ENCODE measurements at places on chromosomes 2 and 18.

DNA sequence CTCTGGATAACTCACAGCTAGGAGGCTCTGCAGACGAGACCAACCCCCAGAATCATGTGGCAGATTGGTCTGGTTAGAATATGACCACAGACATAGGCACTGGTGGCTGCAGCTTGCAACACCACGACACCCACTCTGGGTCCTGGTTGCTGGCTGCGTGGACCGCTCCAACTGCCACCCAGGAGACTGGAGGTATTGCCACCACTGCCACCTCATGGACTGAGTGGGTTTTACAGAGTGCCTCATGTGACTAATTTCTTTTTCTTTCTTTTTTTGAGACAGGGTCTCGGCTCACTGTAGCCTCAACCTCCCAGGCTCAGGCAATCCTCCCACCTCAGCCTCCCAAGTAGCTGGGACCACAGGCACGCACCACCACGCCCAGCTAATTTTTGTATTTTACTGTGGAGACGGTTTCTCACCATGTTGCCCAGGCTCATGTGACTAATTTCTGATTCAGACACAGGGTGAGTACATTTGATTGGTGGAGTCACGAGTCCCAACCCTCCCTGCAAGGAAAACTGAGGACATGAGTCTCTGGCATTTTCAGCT is 29.9 kb upstream of the NT5DC4 start:
- peak; percentile 79 for DNase-seq

- no peak for DNase-seq
These were observed 64.7 kb upstream of the MGAT5 start for GRCh38 chr2:134189009-134189720.

GRCh38 chr2:23235292-23235691 is 149.7 kb upstream of the KLHL29 start:
- no peak for DNase-seq

DNA sequence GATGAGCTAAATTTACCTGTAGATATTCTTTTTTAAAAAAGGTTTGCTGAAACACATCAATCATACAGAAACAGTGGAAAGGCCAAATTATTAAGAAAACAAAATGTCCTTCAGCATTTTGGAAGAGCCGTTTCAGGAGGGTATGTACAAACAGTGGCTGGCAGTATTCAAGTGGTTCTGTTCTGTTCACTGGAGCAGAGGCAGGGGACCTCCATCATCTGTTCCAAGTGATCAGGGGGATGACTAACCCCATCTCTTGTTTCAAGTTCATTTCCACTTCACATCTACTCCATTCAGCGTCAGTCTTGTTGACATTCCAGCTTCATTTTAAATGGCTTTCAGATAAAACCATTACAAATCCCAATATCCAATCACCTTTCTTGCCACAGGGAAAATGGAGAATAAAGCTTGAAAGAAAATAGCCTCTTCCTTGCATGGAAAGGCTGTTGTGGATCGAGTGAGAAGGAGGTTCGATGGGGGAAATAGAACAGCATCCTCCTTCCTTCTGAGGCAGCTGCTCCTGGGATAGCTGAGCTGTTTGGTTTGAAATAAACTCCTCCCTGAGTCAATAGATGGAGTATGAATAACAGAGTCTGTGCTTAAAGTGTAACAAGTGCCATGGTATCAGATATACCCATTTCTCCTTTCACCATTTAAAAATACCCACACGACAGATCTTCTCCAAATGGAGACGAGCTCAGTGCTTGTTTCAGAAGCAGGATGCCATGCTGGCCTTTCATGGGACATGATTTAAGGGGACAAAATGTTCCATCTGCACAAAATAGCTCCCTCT is 63.7 kb upstream of the OTOF start:
- DNase-seq = no peak

GRCh38 chr2:189152483-189152882 is 27.1 kb downstream of the COL5A2 start:
- no peak for DNase-seq

GRCh38 chr18:61901323-61901986 is 8.6 kb upstream of the RNF152 start:
- peak; percentile 46 for DNase-seq

- no peak for DNase-seq
These were observed 27.6 kb downstream of the BCL2L11 start for GRCh38 chr2:111148225-111148873.

DNA sequence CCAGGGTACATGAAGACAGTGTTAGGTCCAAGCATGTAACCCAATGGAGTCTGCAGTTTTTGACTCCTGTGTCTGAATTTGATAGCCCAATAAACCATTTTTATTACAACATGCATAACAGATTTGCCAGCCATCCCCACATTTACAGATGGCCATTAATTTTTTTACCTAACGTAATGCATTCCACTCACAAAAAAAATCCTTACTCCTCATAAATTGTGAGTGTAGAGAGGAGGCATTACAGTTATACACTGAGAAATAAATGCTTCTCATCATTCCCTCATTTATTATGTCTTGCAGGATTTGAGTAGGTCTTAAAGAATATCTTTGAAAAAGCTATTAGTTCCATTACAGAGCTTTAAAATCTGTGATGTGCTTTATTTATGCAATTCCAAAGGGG is 193.8 kb downstream of the CMPK2 start:
- no peak for DNase-seq

DNA sequence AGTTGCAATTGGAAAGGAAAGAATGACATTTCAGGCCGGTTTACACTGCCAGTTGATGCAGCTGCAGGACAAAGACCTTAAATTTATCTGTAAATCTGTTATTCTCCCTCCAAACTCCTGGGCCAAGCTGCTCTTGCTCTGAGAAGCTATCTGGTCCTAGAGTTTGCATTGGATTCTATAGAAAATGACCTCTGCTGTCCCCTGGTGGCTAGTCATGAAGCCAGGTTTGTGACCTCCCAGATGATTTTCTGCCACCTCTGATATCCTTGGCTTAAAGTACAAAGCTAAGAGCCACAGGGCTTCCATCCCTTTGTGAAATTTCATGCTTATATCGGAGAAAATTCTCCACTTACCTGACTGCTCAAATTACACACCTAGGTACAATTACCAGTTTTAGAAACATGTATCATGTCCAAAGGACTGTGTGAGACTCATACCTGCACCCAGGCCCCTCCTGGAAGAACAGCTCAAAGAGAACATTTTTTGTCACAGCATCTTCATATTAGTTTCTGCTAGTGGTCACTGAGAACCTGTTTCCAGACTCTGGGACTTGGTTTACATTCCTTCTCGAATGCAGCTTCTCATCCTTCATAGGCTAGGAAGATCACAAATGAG is 28.9 kb upstream of the IER3IP1 start:
- DNase-seq = peak; percentile 41

- DNase-seq = no peak
These were observed 102.1 kb upstream of the SIX3 start for GRCh38 chr2:44839370-44839769.

- DNase-seq = no peak
These were observed 5.5 kb downstream of the ZNF532 start for GRCh38 chr18:58870130-58870529.

DNA sequence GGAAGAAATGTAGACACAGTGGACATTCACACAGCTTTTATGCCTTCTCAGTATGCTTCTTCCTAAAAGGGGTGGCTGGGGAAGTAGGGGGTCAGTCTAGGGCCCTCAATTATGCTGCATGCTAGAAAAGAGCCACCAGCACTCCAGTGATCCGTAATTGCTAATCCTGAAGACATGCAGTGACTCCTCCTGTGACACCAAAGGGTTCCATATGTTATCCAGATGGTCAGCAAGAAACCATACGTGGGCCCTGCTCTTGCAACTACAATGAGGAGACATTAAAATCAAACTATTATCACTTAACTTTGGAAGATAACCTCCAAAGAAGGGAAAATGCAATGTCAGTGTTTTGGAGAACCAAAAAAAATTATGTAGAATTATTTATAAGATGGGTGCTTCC is 143.4 kb upstream of the LYPD1 start:
- DNase-seq = no peak

GRCh38 chr2:50401772-50402653 is 629.9 kb downstream of the NRXN1 start:
- DNase-seq = peak; percentile 46

DNA sequence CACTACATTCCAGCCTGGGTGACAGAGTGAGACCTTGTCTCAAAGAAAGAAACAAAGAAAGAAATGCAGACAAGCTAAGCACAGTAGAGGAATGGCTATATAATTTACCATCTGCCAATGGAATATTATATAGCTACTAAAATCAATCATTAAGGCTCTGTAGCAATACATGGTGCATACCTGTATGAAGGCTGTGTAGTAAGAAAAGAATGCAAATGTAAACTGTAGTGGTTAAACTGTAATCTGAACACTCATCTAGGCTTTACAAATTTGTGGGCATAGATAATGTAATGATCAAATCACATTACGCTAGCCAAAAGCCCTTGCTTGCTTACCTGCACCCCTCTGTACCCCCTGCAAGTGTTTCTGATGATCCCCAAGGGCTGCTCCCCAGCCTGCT is 230.9 kb downstream of the LTBP1 start:
- no peak for DNase-seq

DNA sequence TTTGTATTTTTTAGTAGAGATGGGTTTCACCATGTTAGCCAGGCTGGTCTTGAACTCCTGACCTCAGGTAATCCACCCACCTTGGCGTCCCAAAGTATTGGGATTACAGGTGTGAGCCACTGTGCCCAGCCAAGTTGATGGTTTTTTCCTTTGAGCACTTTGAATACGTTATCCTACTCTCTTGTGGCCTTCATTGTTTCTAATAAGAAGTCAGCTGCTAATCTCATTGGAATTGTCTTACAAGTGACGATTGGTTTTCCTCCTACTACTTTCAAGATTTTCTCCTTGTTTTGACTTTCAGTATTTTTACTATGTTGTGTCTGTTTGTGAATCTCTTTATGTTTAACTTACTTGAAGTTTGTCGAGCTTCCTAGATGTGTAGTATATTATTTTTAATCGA is 88.5 kb downstream of the TMEM200C start:
- DNase-seq = no peak

DNA sequence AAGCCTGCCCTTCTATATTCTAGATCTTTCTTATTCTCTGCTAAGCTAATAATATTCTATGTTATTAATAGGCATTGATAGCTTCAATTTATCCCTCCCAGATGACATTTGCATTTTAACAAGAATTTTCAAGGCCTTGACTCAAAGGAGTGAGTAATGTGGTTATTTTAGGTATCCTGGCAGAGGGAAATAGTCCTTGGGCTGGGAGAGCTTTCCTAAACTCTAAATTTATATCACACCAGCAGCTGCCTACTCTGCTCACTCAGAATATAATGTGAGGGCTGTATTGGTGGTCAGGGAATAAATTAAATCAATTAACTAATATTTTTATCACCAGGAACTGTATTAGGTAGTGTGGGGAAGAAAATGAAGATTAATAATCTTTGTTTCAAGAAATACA is 74.8 kb upstream of the ADAM23 start:
- DNase-seq = no peak

GRCh38 chr2:32760628-32761027 is 132.8 kb downstream of the TTC27 start:
- no peak for DNase-seq

- DNase-seq = no peak
These were observed 125.7 kb downstream of the NBAS start for GRCh38 chr2:15435474-15435873.

DNA sequence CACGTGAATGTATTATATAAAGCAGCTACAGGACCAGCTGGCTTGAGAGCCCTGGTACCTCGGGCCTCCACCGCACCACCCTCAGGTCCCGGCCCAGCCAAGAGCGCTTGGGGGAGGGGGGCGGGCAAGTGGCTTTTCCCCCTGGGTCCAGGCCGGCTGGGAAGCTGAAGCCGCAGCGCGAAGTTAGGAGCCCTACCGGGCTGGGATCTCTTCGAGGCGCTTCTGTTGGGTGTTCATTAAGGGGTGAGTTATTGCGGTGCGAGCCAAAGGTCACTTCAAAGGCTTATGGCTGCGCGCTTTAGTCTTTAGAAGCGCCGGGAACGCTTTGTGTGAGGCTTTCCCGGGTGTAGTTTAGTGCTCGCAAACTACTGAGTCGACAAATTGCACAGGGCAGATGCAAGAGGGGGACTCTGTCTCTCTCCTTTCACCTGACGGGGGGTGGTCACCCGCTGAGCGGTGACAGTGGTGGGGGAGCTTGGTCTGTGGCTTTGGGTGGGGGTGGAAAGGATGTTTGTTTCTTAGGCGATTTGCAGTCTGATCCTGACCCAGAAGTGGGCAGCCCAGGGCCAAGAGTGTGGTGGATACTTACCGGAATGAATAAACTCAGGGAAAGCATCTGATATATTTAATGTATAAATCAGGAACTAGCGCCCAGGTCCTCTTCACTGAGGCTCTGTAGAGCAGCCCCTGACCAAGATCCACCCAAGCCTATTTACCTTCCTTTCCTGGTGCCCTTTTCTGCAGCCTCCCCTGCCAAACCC is 6.0 kb downstream of the HOXD3 start:
- DNase-seq = no peak

DNA sequence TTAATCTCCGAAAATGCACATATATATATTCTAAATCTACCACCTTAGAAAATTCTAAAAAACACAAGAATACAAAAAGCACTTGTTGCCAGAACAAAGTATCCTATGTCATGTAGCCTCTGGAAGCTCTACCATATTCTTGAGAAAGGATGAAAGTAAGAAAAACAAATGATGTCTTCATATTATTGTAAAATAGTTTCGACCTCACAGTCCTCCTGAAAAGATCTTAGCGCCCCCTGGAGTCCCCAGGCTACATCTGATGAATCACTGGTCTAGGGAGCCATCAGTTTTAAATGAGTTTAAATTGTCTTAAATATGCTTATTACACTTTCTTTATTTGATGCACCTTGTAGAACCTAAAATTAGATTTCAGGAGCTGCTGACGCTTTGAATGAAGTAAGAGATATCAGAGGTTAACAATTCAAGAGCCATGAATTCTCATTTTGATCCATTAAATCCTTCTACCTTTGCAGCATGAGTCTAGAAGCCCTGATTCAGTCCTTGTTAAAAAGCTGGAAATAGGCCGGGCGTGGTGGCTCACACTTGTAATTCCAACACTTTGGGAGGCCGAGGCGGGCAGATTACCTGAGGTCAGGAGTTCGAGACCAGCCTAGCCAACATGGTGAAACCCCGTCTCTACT is 138.8 kb downstream of the MCFD2 start:
- DNase-seq = peak; percentile 54

GRCh38 chr2:170498619-170499018 is 216.5 kb upstream of the SP5 start:
- no peak for DNase-seq

- no peak for DNase-seq
These were observed 71.8 kb downstream of the TNS1 start for GRCh38 chr2:217930761-217931563.

- DNase-seq = no peak
These were observed 45.3 kb downstream of the LRRTM1 start for GRCh38 chr2:80259292-80259691.

- DNase-seq = no peak
These were observed 103.5 kb upstream of the NOSTRIN start for GRCh38 chr2:168698969-168699368.

- DNase-seq = no peak
These were observed 148.1 kb downstream of the DTNA start for GRCh38 chr18:34858188-34858587.

- no peak for DNase-seq
These were observed 1.1 kb downstream of the PNKD start for GRCh38 chr2:218271487-218271797.

GRCh38 chr18:62371436-62371835 is 46.3 kb downstream of the TNFRSF11A start:
- DNase-seq = no peak

All from activated CD4-positive, alpha-beta T cell treated with anti-CD3 and anti-CD28 coated beads, Interleukin-2, amount 50 U/mL, for 16 hours (primary cell).